ENCODE measurements at places on chromosomes 2 and 18.

- DNase-seq = peak; percentile 22
Observed at GRCh38 chr2:12675352-12675795, 41.4 kb upstream of the TRIB2 start.

- DNase-seq = no peak
Observed at GRCh38 chr2:233705911-233706506, 6.7 kb upstream of the UGT1A5 start.

DNA sequence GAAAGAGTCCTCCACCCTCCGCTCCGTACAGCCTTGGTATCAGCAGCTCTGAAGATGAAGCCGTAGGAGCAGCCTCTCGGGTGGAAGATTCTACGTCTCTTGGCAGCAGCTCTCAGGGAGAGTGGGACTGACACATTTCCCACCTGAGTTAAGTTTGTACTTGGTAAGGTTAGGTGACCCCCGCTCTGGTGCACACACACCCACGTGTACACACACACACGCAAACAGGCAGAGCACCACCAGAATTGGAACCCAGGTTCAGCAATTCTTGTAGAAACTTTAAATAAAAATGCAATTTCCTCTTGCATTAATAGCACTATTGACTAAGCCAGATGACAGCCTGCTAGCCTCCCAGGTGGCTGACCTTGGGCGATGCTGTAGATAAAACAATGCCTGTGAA lies 111.5 kb downstream of the MBP start:
- no peak for DNase-seq

DNA sequence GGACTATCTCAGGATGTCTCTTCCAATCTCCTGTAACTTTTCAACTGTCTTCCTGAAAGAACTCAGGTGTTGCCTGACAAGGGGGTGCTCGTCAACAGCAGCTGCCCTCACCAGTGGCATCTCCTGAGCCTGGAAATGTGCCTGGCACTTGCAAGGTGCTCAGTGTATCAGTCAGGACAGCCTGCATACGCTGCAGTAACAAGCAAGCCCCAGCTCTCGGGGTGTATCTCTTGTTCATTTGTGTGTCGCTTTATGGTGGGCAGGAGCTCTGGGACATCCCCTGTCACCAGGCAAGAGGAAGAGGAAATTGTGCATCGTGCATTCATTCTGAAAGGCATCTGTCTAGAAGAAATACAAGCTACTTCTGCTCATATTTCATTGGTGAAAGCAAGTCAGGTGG lies 263.1 kb downstream of the DCDC2C start:
- no peak for DNase-seq

GRCh38 chr2:42951263-42951938 lies 159.0 kb upstream of the HAAO start:
- no peak for DNase-seq

DNA sequence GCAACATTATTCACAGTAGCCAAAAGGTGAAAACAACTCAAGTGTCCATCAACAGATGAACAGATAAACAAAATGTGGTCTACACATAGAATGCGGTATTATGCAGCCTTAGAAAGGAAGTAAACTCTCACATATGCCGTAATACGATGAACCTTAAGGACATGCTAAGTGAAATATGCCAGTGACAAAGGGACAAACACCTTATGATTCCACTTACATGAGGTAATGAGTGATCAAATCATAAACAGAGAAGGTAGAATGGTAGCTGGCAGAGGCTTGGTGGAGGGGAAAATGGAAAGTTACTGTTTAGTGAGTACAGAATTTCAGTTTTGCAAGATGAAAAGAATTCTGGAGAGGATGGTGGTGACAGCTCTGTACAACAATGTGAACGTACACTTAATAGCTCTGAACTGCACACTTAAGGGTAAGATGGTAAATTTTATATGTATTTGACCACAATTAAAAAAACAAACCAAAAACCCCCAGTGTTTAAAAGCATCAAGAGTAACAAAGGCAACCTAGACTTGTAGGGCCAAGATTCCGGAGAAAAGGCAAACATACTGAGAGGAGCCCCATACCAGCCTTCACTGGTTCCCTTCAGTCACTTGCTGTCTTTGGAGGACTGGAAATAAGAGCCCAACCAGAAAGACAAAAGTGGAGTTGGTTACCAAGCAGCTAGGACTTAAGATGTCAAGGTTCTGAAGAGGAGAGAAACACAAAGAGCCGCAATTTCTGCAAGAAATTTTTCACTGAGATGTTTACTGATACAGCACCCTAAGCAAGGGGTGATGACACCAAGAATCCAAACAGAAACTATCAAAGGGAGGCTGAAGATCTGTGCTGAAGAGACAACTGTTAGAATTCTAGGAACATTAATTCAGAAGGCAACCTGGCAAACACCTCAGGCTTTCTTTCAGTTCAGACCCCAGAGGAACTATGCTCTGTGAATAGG lies 61.3 kb downstream of the CUL3 start:
- DNase-seq = no peak

DNA sequence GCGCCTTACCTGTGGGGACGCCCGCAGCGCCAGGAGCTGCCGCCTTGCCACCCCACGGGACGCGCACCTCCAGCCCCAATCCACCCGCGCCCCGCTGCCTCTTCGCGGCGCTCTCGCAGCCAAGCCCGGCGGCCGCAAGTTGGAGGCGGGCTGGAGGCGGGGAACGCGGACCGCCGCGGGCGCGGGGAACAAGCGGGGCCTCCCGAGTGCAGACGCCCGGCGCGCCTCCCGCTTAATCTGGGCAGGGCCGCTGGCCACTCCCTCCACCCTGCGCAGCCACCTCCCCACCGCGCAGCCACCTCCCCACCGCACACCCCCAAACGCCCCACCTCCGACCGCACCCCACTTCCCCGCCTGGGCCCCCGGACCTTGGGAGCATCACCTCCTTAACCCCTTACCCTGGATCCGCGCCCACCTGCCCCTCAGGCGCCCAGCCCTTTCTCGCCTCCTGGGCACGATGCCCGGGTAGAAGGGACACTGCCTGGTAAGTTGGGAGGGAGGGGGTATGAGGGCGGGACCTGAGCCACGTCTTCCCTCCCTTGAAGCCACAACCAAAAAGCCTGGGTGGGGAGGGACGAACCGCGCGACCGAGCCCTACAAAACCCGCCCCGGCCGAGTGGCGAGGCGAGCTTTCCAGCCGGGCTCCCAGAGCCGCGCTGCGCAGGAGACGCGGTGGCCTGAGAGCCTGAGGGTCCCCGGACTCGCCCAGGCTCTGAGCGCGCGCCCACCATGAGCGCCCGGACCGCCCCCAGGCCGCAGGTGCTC lies at the start of the genes COL4A3 and COL4A4:
TSS of gene COL4A3 (plus strand) at position 627 of the 765 bp plus-strand sequence. CDS start at position 730, 103 bp downstream.
TSS of gene COL4A4 (minus strand) at position 208 of the 765 bp plus-strand sequence. CDS start 16,722 bp downstream, outside the sequence.
- DNase-seq = no peak

GRCh38 chr18:13487237-13487636 lies 239.1 kb downstream of the FAM210A start:
- no peak for DNase-seq

- no peak for DNase-seq
Observed at GRCh38 chr2:198968545-198968944, 489.2 kb downstream of the SATB2 start.

DNA sequence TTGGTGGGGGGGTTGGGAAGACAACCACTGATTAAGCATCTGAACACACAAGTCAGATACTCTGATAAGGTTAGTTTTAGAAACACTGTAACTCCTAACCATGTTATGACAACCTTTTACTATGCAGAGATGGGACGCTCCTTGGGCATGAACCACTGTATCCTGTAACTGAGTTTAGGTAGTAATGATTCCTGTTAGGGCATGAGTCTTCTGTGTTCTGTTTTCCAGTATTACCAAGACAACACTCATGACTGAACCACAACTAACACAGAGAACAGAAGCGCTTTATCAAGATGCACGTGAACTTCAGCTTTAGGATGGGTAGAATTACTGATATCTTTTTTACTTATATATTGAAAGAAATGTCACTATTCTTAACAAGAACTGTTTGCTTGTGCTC lies 14.1 kb upstream of the CREB1 start:
- DNase-seq = no peak

DNA sequence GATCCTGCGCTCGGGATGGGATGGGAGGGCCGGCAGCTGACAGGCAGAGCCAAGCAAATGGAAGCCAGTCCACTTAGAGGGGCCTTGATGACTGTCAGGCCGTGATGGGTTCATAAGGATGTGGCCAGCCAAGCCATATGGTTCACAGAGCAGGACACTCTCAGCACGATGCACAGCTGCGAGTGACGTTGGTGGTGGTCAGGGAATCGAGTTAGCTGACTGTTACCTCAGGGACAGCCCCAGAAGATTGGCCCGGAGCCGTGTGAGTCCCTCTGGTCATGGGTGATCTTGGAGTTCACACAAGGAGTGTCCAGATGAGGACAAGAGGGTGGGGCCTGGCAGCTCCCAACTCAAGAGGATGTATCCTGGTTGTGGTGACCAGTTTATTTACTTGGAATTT lies 70.2 kb downstream of the TPGS2 start:
- no peak for DNase-seq

DNA sequence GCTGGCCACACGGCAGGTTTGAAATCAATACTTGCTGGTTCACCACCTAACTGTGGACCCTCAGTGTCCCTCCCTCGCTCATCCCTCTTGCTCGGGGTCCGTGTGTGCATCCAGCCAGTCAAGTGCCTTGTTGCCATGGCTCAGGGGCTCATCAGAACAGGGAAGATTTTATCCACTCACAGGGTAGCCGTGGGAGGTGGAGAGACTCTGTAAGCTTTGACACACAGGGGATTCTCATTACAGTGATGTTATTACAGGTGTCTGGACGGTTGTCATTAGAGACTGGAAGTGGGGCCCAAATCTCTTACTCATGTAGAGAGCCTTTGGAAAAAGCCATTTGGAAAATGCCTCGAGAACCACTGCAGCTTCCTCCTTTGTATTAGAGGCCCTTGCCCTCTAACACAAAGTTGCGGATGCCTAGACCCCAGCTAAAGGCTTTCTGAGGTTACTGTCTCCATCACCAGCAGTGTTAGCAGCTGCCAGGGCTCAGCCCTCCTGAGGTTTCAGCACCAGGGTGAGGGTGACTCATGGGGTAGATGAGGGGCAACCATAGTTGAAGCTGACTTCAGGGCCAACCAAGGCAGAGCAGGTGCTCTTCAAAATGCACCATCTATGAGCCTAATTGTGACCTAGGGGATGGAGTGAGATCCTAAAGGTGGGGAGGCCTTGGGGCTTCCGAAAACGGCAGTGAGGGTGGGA lies 195.6 kb downstream of the CLIP4 start:
- no peak for DNase-seq

DNA sequence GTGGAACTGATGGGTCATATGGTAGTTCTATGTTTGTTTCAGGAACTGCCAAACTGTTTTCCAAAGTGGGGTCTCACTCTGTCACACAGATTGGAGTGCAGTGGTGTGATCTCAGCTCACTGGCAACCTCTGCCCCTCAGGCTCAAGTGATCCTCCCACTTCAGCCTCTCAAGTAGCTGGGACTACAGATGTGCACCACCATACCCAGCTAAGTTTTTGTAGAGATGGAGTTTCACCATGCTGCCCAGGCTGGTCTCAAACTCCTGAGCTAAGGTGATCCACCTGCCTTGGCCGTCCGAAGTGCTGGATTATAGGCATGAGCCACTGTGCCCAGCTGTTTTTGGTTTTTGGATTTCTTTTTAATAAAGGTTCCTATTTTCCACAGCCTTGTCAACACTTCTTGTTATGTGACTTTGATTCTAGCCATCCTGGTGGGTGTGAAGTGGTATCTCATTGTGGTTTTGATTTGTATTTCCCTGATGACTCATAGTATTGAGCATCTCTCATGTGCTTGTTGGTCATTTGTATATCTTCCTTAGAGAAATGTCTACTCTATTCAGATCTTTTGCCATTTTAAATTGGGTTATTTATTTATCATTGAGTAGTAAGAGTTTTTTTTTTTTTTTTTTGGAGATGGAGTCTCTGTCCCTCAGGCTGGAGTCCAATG lies 22.8 kb downstream of the NPC1 start:
- no peak for DNase-seq

GRCh38 chr18:78977637-78978348 lies 1.8 kb upstream of the SALL3 start:
- no peak for DNase-seq

- DNase-seq = no peak
Observed at GRCh38 chr2:148913492-148913891, 38.5 kb downstream of the KIF5C start.

- DNase-seq = no peak
Observed at GRCh38 chr2:45974056-45974455, 322.6 kb downstream of the PRKCE start.

- DNase-seq = no peak
Observed at GRCh38 chr2:96618596-96619283, 19.4 kb downstream of the KANSL3 start.

DNA sequence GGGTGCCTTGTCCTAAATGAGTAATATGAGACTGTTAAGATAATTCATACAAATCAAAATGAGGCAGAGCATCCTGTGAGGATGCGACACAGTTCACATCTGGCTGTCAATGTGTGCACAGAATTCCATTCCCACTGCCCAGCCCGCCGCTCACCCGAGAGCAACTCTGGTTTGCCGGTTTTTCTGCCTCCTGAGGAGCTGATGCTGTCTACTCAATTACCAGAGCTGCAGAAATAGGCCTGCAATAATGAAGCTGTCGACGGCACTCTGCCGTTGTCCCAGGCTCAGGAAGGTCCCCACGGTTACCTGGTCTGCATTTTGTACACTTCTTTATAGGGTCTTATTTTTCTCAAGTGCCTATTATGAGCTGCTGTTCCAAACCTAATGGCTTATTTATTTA lies 55.7 kb upstream of the LYPD1 start:
- no peak for DNase-seq

GRCh38 chr2:27441958-27442919 lies at the start of gene KRTCAP3:
Gene KRTCAP3 (plus strand): TSS chr2:27442381. CDS start chr2:27442413, 32 bp downstream.
- peak; percentile 74 for DNase-seq

- no peak for DNase-seq
Observed at GRCh38 chr2:111117598-111118480, 2.9 kb upstream of the BCL2L11 start.

GRCh38 chr2:222242532-222242931 lies 56.3 kb downstream of the PAX3 start:
- no peak for DNase-seq

DNA sequence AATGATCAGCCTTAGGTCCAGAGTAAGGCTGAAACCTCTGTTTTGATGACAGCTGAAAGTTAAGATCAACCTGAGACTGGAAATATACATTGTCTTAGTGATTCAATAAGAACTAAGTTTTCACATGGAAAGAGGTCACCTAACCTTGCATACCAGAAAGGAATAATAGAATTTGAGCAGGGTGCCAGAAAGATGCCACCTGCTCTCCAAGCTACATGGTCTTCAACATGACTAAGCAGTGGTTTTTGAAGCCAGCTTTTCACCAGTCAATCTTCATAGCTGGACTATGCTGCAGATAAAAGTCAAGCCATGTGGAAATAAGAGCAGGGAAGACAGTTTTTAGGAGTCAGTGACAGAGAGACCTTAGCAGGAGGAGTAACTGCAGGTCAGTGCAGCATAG lies 589.4 kb upstream of the SYT4 start:
- DNase-seq = no peak

DNA sequence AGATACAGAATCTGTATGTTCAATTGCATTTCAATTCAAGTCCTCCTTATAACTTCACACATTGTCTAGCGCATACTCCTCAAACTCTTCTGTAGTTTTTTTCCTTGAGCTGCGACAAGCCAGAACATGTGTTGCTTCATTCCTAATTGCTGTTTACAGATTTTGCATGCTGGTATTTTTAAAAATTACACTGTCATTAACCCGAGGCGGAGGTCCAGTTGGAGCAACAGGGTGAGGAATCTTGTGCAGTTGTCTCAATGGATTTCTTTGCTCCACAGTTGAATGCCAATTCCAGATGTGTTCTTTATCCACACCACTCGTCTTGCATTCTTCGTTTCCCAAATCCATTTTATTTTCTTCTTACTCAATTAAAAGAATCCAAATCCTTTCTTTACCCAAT lies 16.4 kb upstream of the SERPINB13 start:
- DNase-seq = no peak

- DNase-seq = no peak
Observed at GRCh38 chr2:2694746-2695145, 363.7 kb upstream of the MYT1L start.
